Ovary (tissue), 10 donors: ENCODE measurements at places on chromosomes 3 and 15. TPM values are rescaled to one million over a fixed set of nuclear protein-coding genes. Genes with fewer than 3 reads are reported as not detected.
A peak's percentile ranks its signal among the peaks of the same experiment; 100 is the strongest.

Gene IGSF11
- total RNA-seq: 15.1 TPM

Gene CX3CR1
- total RNA-seq: 1.3 TPM

Gene BRK1
- total RNA-seq: 69.7 TPM

Gene P2RY1
- 5.5 TPM for total RNA-seq

Gene MUC20
- 9.5 TPM for total RNA-seq

Gene CD80
- total RNA-seq: 0.23 TPM

Gene ZBTB20
- 117 TPM for total RNA-seq

Gene ERICH6
- 0.51 TPM for total RNA-seq

Gene LEO1
- 12.4 TPM for total RNA-seq

Gene CMTM8
- 3.7 TPM for total RNA-seq

Gene LYZL4
- total RNA-seq: not detected

DNA sequence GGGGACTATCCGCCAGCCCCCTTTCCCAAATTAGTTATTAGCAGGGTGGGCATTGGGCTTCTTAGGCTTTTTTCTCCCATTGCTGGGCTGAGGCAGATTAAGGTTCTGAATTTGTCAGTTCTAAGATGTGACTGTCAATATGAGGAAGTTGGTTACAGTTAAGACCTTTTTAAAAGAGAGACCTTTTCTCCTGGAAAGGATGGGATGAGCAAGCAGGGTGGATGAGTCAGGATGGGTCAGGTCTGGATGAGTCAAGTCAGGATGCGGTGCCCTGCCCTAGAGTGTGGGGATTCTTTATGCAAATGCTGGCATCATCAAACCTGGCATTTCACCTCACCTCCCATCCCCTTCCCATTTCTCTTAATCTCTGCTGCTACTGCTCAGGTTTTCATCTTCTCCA, 1.9 kb downstream of the AEN start:
- peaks cover 4% of the 10 kb centered on the region for H3K4me1 ChIP-seq
- no peak overlapping the region for H3K4me3 ChIP-seq
- DNase-seq: no peak

GRCh38 chr15:68875377-68876116, 54.8 kb upstream of the SPESP1 start:
- peak; percentile 87 for DNase-seq
- no peaks in the 10 kb centered on the region for H3K36me3 ChIP-seq
- H3K27ac ChIP-seq: no peak overlapping the region
- peak overlapping the region; percentile 31 for H3K4me3 ChIP-seq

- no peak for DNase-seq
- no peak overlapping the region for H3K4me3 ChIP-seq
- H3K27me3 ChIP-seq: no peaks in the 10 kb centered on the region
Observed at GRCh38 chr3:144683065-144683464, 711.4 kb downstream of the DIPK2A start.

GRCh38 chr3:13420831-13421765, 976 bp upstream of the NUP210 start:
- no peak overlapping the region for H3K27ac ChIP-seq
- H3K4me1 ChIP-seq: peaks cover 6% of the 10 kb centered on the region
- no peak overlapping the region for H3K4me3 ChIP-seq

- DNase-seq: no peak
- no peak overlapping the region for H3K27ac ChIP-seq
- H3K4me1 ChIP-seq: no peaks in the 10 kb centered on the region
- H3K4me3 ChIP-seq: no peak overlapping the region
Observed at GRCh38 chr15:73887481-73887880, 14.1 kb downstream of the TBC1D21 start.

GRCh38 chr3:187748050-187748481, 2.8 kb upstream of the BCL6 start:
- H3K4me3 ChIP-seq: no peak overlapping the region
- H3K36me3 ChIP-seq: no peaks in the 10 kb centered on the region
- no peaks in the 10 kb centered on the region for H3K4me1 ChIP-seq
- H3K27ac ChIP-seq: peak overlapping the region; percentile 100

DNA sequence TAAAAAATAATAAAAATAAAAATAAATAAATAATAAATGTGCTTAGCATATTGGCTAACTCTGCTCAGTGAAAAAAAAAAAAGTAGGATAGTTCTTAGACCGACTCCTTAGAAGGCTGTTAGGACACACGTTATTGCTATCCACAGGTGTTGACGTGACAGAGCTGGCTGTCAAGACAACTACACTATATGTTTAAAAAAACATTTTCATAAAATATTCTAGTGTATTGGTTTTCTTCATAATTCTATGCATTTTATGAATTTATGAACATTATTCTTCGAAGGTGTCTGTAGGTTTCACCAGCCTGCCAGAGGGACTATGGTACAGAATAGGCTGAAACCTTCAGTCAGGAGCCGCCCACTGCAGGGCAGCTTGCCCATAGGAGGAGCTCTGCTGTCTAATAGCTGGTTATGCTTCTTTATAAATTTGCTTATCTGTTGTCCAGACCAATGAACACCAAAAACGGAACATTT, 9.2 kb downstream of the TM4SF1 start:
- no peaks in the 10 kb centered on the region for H3K27me3 ChIP-seq
- no peak overlapping the region for H3K27ac ChIP-seq

GRCh38 chr3:46092702-46093080, 65.4 kb upstream of the XCR1 start:
- H3K27me3 ChIP-seq: no peaks in the 10 kb centered on the region
- DNase-seq: no peak
- no peak overlapping the region for H3K4me3 ChIP-seq
- H3K36me3 ChIP-seq: no peaks in the 10 kb centered on the region
- no peaks in the 10 kb centered on the region for H3K4me1 ChIP-seq
- no peak overlapping the region for H3K27ac ChIP-seq

- DNase-seq: no peak
- peaks cover 10% of the 10 kb centered on the region for H3K4me1 ChIP-seq
- no peak overlapping the region for H3K27ac ChIP-seq
- H3K36me3 ChIP-seq: no peaks in the 10 kb centered on the region
- no peak overlapping the region for H3K4me3 ChIP-seq
Observed at GRCh38 chr3:195806916-195807231, 4.9 kb downstream of the MUC4 start.

GRCh38 chr3:120566243-120566975, 29.7 kb upstream of the NDUFB4 start:
- no peaks in the 10 kb centered on the region for H3K36me3 ChIP-seq
- H3K27ac ChIP-seq: no peak overlapping the region
- no peaks in the 10 kb centered on the region for H3K27me3 ChIP-seq

GRCh38 chr3:136473716-136474326, 223.7 kb downstream of the PCCB start:
- no peaks in the 10 kb centered on the region for H3K27me3 ChIP-seq
- no peak for DNase-seq
- H3K27ac ChIP-seq: no peak overlapping the region
- H3K4me3 ChIP-seq: no peak overlapping the region
- no peaks in the 10 kb centered on the region for H3K4me1 ChIP-seq
- no peaks in the 10 kb centered on the region for H3K36me3 ChIP-seq

- H3K36me3 ChIP-seq: no peaks in the 10 kb centered on the region
- H3K27ac ChIP-seq: no peak overlapping the region
- DNase-seq: no peak
- H3K27me3 ChIP-seq: no peaks in the 10 kb centered on the region
Observed at GRCh38 chr3:51836606-51837005, 24.8 kb upstream of the IQCF2 start.

GRCh38 chr3:58095603-58096138, 87.4 kb downstream of the FLNB start:
- H3K4me1 ChIP-seq: no peaks in the 10 kb centered on the region
- no peak overlapping the region for H3K4me3 ChIP-seq

DNA sequence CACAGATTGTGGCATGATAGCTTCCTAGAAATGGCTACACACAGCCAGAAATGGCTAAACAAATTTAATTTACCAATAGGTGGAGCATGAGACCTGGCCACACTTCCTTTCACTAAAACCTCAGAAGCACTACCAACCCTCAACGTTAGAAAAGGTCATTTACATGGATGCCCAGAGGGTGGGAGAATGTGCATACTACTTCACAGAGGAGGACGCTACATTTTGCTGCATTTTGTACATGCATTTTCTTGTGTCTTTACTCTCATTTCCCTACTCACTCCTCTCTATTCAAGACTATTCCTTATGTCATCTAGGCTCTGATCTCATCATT, 40.1 kb downstream of the C2CD4B start:
- DNase-seq: no peak
- H3K27me3 ChIP-seq: no peaks in the 10 kb centered on the region
- H3K4me3 ChIP-seq: no peak overlapping the region

GRCh38 chr3:177703788-177704187, 506.5 kb upstream of the TBL1XR1 start:
- DNase-seq: no peak
- no peaks in the 10 kb centered on the region for H3K27me3 ChIP-seq
- H3K27ac ChIP-seq: no peak overlapping the region
- no peaks in the 10 kb centered on the region for H3K36me3 ChIP-seq
- peaks cover 13% of the 10 kb centered on the region for H3K4me1 ChIP-seq

DNA sequence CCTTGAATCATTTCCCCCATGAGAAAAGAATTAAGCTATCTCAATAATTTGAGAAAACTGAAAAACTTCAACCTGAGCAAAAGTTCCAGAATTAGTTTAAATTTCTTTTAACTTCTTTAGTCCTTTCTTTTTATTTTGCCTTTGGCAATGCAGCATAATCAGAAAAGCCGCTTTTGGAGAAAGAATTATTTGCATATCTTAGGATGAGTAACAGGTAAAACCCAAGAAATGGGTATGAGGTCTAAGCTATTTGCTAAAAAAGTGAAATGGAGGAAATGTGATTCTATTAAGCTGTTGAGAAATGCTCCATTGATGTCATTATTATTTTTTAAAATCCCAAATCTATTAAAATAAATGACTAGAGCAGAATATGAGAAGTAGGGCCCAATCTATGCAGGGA, 1238.3 kb upstream of the GBE1 start:
- H3K27me3 ChIP-seq: no peaks in the 10 kb centered on the region
- no peak overlapping the region for H3K4me3 ChIP-seq
- no peaks in the 10 kb centered on the region for H3K36me3 ChIP-seq
- DNase-seq: no peak
- H3K27ac ChIP-seq: no peak overlapping the region

DNA sequence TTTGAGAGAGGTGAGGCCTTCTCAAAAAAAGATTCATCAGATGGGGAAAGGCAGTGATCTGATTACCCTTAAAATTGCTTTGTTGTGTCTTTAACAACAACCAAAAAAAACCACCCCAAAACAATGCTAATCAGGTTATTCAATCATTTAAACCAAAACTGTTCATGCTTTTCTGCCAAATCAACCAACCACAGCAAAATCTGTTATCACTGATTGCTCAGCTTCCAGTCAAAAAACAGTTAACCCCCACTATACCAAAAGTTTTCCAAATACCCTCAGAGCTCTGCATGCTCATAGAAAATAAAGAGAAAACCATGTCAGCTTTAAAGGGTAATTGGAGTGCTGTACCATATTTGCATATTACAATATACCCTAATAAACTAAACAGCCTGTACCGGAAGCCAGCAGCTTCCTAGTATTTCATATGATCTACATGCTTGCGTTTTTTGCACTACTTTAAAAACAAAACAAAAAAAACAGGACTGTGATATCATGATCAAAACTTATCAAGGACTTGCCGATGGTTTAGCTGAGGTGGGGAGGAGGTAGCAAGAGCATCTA, 22.8 kb downstream of the SATB1 start:
- no peaks in the 10 kb centered on the region for H3K36me3 ChIP-seq
- DNase-seq: no peak
- H3K27ac ChIP-seq: no peak overlapping the region
- H3K4me1 ChIP-seq: no peaks in the 10 kb centered on the region

DNA sequence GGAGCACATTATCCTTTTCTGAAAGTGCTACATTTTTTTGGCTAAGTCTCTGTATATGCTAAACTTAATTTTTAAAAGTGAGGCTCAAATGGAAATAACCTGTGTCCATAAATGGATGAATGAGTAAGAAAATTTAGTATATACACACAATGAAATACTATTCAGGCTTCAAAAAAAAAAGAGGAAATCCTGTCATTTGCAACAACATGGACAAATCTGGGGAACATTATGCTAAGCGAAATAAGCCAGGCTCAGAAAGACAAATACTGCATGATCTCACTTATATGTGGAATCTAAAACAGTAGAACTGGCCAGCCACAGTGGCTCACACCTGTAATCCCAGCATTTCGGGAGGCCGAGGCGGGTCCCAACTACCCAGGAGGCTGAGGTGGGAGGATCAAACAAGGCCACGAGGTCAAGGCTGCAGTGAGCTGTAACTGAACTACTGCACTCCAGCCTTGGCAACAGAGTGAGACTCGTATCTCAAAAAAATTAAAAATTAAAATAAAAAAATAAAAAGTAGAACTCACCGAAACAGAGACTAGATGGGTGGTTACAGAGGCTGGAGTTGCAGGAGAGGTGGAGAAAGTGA, 25.8 kb downstream of the CCDC12 start:
- no peak overlapping the region for H3K27ac ChIP-seq
- DNase-seq: no peak
- peaks cover 42% of the 10 kb centered on the region for H3K4me1 ChIP-seq
- no peaks in the 10 kb centered on the region for H3K36me3 ChIP-seq
- H3K27me3 ChIP-seq: no peaks in the 10 kb centered on the region
- H3K4me3 ChIP-seq: no peak overlapping the region

GRCh38 chr3:148006508-148006907, 597.3 kb downstream of the ZIC1 start:
- DNase-seq: no peak
- no peaks in the 10 kb centered on the region for H3K36me3 ChIP-seq
- H3K27ac ChIP-seq: no peak overlapping the region

DNA sequence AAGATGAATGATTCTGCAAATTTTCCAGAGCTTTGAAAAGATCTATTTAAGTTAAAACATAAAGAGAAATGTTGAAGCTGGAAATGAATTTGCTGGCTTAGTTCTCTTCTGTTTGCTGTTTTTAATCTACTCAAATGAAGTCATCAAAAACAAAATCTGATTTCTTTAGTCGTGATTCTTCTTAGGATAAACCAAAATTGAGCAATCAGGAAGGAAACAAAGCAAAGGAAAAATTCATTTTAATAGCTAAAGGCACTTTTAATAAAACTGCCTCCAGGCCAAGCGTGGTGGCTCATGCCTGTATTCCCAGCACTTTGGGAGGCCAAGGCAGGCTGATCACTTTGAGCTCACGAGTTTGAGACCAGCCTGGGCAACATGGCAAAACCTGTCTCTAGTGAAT, 91.2 kb downstream of the DUT start:
- H3K4me3 ChIP-seq: no peak overlapping the region
- peaks cover 10% of the 10 kb centered on the region for H3K4me1 ChIP-seq
- no peak for DNase-seq
- H3K27me3 ChIP-seq: no peaks in the 10 kb centered on the region
- H3K27ac ChIP-seq: no peak overlapping the region

GRCh38 chr3:116824208-116824607, 114.6 kb downstream of the TUSC7 start:
- no peak overlapping the region for H3K4me3 ChIP-seq
- no peaks in the 10 kb centered on the region for H3K4me1 ChIP-seq
- no peak overlapping the region for H3K27ac ChIP-seq
- no peaks in the 10 kb centered on the region for H3K27me3 ChIP-seq
- DNase-seq: no peak

DNA sequence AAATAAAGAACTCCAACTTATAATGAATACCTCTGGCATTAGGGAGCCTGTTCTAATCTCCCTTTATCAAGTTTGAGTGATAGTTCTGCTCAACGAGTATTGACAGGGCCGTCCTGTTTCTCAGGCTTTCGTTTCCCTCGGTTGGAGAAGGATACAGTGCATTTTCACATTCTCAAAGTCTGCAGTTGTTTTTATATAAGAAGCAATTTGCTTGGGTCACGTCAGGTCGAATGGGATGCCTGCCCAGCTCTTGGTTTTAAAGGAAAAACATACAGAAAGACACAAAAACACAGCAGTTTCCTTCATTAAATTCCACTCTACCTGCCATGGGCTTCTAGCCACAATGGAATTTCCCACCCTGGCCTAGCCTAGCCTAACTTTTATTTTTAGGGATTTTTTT, 366.3 kb downstream of the TIGIT start:
- peaks cover 6% of the 10 kb centered on the region for H3K4me1 ChIP-seq
- DNase-seq: peak; percentile 9
- H3K27ac ChIP-seq: no peak overlapping the region
- peak overlapping the region; percentile 12 for H3K4me3 ChIP-seq
